ENCODE measurements at places on chromosomes 1 and 21. TPM values are rescaled to one million over a fixed set of nuclear protein-coding genes. Genes with fewer than 3 reads are reported as not detected.

LGR6 gene
- 26.0 TPM for total RNA-seq

DNA sequence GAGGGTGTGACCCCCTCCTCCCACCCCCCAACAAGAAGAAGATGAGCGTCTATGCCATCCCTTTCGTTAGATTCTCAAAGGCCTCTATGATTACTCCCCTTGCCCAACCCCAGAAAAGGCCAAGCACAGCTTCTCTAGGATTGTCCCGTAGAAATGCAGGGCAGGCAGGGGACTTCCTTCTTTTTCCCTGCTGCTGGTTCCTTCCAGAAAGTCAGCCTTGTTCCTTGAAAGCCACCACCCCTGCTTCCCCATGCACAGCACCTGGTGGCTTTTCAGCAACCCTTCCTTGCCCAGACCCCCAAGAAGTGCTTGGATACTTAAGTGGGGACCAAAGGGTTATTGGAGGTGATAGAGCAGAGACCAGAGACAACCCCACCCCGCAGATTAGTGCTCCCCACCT lies 75.1 kb downstream of the ARHGEF10L start:
- DNase-seq: no peak

- no peak for DNase-seq
Measured at GRCh38 chr1:180040034-180040433, 85.4 kb downstream of the CEP350 start.

G0S2 gene
- 15.1 TPM for total RNA-seq

GCSAML gene
- not detected for total RNA-seq

GRCh38 chr1:169676001-169676400 lies 35.4 kb downstream of the SELL start:
- DNase-seq: no peak

All from ascending aorta (tissue), 2 donors.